ENCODE measurements at places on chromosomes 16 and 17.

DNA sequence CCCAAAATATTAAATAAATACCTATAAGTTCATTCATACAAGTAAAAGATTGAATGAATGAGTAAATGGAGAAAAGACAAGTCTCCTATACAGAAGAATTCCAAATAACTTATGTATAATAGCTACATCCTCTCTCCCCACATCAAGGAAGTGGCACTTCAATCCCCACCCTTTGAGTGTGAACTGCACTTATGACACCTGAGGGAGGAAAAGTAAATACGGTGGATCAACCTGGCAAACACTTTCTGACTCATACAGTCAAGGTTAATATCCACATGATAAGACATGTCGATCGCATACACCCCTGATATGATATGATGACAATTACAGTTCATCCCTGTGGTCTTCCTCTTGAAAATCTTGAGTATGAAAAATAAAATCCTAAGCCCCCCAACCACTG lies 18.0 kb downstream of the SLFN12L start:
- no peak for DNase-seq

GRCh38 chr16:27190316-27190871 lies 12.9 kb upstream of the KDM8 start:
- no peak for DNase-seq

DNA sequence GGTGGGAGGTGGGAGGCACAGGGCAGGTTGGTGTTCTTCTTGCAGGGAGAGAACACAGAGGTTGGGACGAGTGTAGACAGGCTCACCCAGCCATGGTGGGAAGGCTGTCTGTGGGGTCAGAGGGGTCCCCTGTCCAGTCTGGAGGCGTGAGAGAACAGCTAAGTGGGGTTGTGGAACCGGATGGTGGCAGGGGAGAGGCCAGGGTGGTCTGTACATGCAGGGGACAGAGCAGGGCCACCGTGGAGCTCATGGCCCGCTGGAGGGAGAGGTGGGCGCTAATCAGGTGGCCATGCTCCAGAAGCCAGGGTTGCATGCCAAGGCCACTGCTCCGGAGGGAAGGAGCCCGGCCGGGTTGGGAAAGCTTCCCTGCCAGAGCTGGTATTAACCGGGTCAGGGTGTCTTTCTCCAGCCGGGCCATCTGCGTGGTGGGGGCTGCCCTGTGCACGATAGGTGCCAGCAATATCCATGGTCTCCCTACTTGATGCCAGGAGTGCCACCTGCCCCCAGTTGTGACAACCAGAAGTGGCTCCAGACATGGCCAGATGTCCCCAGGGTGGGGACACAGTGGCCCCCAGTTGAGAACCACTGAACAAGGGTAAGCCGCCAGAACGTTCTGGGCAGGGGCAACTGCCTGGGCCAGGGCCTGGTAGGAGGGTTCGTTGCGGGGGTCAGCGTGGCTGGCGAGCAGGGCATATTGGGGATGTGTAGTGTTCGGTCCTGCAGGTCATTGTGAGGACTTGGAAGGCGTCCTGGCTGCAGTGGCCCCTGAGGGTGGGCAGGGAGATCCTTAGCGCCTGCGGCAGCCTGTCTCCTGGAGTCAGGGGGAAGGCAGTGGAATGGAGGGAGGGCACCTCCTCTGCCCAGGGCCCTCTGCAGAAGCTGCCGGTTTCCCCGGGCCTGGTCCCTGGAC lies 5.1 kb downstream of the SNN start:
- DNase-seq, result no peak

DNA sequence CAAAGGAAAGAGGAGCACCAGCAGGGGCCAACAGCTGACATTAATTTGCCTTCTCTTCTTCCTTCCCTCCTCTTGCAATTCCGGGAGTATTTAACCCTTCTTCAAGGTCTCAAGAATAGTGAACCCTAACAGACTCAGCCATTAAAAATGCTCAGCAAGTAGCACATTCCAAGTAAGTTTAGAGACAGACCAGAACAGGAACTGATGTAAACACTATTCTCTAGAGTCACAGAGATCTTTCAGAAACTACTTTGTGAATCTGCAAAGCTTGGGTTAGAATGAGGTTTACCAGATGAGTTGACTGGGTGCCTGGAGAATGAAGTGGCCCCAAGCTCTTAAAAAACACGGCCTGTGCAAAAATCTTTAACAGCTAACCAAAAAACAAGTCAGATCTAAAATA lies 50.9 kb downstream of the TEX2 start:
- DNase-seq, result no peak

DNA sequence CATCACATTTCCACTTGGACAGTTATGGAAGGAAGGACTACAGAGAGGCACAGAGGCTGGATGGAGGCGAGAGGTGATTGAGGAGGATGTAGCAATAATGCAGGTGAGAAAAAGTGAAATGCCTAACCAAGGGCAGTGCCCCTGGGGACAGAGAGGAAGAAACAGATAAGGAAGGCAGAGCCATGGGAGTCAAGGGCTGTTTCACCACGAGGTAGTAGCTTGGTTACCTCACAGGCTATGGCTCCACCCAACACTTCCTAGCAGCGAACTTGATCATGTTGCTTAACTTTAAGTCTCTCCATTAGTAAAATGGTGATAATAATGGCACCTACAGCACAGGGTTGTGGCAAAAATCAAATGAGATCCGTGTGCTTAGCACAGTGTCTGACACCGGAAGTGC lies 83.9 kb downstream of the YPEL2 start:
- no peak for DNase-seq

DNA sequence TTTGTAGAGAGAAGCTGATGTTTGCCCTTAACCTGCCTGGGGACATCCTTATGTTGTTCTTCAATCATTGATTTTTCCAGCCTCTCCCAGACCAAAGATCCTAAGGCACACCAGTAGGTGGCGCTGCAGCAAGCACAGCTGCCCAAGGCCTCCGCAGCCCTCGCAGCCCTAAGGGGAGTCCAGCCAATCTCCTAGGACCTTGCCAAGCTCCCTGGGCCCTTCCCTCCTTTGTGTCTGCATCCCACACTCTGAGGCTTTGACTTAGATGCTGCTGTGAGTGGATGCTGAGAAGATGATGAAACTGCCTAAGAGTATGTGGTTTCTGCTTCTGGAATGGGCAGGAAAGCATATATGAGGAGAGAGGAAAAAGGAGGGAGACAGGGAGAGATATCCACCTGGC lies 47.1 kb downstream of the SPACA3 start:
- no peak for DNase-seq

DNA sequence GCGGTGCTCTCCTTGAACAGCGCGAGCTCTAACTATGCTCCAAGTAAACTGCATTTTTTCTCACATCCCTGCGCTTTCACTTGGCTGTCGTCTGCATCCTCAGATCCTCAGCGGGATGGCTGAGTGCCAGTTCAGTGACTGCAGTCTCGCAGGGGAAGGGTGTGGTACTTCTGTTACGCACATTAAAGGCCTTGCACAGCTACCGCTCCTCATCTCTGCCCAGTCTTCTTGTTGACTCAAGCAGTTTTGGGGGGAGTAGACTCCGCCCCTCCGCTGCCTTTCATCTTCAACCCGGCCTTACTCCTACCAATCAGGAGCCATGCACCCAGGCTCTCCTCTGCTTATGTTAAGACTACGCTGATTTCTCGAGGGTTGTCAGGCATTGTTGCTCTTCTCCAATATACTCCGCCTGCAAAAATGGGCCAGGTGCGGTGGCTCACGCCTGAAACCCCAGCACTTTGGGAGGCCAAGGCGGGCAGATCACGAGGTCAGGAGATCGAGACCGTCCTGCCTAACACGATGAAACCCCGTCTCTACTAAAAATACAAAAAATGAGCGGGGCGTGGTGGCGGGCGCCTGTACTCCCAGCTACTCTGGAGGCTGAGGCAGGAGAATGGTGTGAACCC lies 10.0 kb downstream of the ATP5PD start:
- DNase-seq, result no peak

DNA sequence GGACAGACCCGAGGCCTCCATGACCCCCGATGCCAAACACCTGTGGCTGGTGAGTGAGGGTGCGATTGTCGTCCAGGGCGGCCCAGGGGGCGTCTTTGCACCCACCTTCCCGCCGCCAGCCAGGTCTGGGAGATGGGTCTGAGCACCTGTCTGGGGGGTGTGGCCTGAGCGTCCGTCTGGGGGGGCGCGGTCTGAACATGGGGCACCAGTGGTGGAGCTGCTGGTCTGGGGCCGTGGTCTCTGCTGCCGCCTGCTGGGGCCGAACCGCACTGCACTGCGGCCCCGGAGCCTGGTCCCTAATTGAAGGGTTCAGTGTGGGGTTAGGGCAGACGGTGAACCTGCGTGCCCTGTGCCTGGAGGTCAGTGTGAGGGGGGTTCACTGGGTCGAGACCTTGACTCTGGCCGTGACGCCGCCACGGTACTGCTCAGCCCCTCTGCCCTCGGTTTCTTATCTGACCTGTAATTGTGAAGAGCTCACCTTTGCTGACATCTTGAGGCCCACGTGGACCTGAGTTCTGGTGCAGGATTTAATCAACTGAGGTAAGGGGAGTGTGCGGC lies 12.6 kb upstream of the TCF25 start:
- peak; percentile 91 for DNase-seq

DNA sequence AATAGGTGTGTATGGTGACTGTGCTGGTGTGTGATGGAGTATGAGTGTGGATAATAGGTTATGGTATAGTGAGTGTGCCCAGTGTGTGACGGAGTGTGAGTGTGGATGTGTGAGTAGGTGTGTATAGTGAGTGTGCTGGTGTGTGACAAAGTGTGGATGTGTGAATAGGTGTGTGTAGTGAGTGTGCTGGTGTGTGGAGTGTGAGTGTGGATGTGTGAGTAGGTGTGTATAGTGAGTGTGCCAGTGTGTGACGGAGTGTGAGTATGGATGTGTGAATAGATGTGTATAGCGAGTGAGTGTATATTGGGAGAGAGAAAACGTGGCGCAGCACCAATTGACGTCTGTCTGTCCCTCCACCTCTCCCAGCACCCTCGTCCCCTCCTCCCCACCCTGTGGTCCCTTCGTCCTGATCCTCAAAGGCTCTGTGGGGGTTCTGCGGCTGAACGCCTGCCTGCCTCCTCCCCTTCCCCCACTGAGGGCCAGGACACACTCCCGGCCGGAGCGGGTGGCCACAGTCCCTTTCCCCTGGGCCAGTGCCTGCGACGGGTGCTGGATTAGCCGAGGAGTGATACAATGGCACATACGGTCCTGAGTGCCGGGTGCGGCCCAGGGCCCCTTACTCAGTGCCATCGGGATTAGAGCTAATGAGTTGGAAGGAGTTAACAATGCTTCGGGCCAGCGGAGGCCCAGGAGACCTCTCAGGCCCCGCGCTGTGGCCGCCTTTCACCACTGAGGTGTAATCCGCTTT lies 160.0 kb downstream of the MRM1 start:
- DNase-seq, result no peak

- DNase-seq, result no peak
Measured at GRCh38 chr16:84095466-84095865, 21.3 kb downstream of the MBTPS1 start.

GRCh38 chr17:43736389-43736788 lies 22.2 kb downstream of the SOST start:
- DNase-seq, result no peak

DNA sequence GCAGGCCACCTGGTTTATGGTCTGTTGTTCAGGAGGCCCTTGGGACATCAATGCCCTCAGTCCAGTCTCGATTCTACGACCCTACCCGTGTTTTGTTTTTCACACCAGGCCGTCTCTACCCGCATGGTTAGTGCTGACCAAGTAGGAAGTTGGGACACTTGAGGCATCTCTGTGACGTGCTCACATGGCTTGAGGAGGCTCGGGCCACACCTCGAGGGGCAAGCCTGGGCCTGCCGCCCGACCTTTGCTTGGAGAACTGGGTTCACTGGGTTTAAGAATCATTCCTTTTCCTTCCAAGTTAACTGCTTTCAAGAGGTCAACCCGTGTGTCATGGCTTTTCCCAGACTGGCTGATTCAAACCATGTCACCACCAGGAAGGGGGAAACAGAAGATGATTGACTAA lies 86.8 kb downstream of the CMIP start:
- no peak for DNase-seq

DNA sequence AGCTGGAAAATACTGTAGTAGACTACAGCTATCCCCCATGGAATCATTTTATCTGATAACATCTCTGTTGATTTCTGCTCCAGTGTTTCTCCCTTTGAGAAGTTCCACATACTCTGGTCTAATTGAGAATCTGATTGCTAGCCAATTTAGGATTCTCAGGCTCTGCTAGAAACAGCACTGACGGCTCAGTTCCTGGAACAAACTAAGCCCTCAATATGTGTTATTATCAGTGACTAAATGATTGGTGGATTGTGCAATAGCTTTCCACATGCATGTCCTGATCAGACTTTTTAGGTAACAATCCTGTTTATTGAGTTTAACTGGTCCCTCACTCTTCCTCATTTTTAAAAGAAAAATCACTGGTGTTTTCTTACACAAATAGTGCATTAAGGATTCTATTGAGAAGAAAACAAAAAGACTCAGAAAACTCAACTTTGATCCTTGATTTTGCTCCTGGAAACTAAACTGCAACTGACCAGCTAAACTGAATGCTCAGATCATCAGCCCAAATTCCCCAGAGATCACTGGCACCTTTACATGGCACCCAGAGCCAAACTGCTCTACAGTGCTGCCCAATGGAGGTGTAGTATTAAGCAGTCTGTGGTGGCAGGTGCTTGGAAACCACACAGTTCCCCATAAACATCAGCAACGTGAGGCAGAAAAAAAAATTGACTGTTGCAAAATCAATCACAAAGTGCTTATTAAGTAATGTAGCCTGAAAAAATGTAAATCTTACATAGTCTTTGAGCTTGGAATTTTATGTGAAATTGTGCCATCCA lies 423.7 kb downstream of the TOX3 start:
- no peak for DNase-seq

DNA sequence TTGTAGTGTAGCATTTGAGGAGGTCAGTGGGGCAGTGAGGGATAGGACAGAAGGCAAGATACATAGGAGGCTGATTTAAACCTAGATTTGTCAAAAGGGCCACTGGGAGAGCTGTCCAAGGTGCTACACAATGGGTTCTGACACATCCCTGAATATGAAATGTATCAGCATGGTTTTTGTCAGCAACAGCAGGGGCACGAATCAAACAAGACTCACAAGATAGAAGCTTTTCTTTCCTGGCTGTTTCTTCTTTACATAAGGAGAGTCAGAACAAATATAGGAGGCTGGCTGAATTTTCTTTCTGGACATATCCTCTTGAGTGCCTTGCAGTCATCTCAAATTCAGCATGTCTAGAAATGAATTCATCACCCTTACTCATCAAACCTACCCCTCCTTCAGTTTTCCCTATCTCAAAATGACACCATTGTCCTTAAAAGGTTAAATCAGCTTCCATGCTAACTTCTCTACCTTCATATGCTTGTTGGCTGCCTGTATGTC lies 130.5 kb downstream of the NPIPB5 start:
- no peak for DNase-seq

DNA sequence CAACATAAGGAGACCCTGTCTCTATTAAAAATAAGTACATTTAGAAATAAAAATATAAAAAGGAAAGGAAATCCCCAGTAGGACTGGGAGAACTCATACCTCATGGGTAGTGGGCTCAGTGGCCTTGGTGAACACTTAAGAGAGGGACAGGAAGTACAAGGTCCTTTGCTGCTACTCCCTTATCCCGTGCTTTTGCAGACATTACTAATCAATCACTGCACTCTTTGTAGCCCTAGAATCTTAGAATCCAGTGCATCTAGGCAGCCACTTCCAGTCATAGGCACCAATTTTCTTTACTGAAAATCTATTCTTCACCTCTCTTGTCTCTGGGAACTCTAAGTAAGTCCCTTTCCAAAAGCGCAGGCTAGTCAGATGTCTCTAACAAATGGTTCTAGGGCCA lies 183.1 kb downstream of the SNX29 start:
- DNase-seq, result no peak

Measured in germinal center (tissue), 1 donor.